A549 treated with ZK216348 at 1 μM for 4 hours (cell line): ENCODE measurements at places on chromosomes 12 and 14. TPM values are rescaled to one million over a fixed set of nuclear protein-coding genes. Genes with fewer than 3 reads are reported as not detected.

Gene DNAJC22
- total RNA-seq: 15.2 to 21.5 TPM (median 21.0 TPM) in 5 replicates

Gene FRMD6
- 24.3 to 41.9 TPM (median 35.7 TPM) in 5 replicates for total RNA-seq

Gene TMEM229B
- 0.15 to 0.24 TPM (median 0.18 TPM) in 5 replicates for total RNA-seq

Gene TMBIM4
- total RNA-seq: 34.5 to 54.5 TPM (median 52.4 TPM) in 5 replicates

Gene GDF3
- total RNA-seq: not detected in 5 replicates

Gene CRIP1
- total RNA-seq: 1,412 to 1,892 TPM (median 1,789 TPM) in 5 replicates

Gene SH2B3
- total RNA-seq: 5.1 to 7.1 TPM (median 5.9 TPM) in 5 replicates

Gene CDKN3
- 68.2 to 96.1 TPM (median 76.8 TPM) in 5 replicates for total RNA-seq

Gene PGF
- total RNA-seq: 2.5 to 4.7 TPM (median 4.1 TPM) in 5 replicates

Gene OTOGL
- total RNA-seq: not detected in 5 replicates

Gene RD3L
- total RNA-seq: not detected in 5 replicates
